Stimulated activated CD8-positive, alpha-beta memory T cell treated with anti-CD3 and anti-CD28 coated beads, Interleukin-15, amount 100 ng/mL, for 4 hours (primary cell): ENCODE measurements at places on chromosomes 13 and 19.

DNA sequence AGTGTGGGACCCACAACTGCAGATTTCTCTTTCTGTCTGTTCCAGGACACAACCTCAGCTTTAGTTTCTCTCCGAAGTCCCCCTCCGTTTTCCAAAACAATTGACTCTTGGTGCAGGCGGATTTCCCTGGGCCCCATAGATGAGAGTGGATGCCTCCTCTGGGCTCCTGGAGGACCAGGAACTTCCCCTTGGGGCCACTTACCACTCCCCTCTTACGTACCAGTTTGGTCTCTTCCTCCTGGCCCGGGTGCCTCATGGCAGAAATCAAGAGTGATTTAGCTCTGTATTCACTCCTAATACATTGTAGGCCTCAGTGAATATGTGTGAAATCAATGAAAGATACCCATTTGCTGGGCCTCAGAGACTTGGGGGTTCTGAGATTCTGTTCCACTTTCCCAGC lies 34.4 kb downstream of the PPP2R1A start:
- no peak for DNase-seq

DNA sequence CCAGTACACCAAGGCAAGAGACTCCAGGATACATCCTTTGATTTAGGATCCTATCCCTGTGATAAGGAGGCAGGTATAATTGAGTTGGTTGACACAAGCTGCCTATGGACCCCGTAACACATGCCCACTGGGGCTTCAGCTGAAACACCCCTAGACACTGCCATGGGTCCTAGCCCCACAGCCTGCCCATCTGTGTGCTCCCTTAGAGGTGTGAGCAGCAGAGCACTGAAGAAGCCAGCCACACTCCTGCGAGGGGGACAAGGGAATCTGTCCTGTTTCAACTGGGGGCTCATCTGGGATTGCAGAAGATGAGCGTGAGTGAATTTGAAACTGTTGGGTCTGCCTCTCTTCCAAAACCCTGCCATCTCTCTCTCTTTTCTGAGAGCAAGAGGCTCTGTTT lies 385.9 kb upstream of the SLITRK6 start:
- no peak for DNase-seq

GRCh38 chr13:22220151-22221135 lies 549.6 kb downstream of the FGF9 start:
- DNase-seq, result no peak

- no peak for DNase-seq
These were observed 112.4 kb upstream of the VSTM2B start for GRCh38 chr19:29413435-29413834.

DNA sequence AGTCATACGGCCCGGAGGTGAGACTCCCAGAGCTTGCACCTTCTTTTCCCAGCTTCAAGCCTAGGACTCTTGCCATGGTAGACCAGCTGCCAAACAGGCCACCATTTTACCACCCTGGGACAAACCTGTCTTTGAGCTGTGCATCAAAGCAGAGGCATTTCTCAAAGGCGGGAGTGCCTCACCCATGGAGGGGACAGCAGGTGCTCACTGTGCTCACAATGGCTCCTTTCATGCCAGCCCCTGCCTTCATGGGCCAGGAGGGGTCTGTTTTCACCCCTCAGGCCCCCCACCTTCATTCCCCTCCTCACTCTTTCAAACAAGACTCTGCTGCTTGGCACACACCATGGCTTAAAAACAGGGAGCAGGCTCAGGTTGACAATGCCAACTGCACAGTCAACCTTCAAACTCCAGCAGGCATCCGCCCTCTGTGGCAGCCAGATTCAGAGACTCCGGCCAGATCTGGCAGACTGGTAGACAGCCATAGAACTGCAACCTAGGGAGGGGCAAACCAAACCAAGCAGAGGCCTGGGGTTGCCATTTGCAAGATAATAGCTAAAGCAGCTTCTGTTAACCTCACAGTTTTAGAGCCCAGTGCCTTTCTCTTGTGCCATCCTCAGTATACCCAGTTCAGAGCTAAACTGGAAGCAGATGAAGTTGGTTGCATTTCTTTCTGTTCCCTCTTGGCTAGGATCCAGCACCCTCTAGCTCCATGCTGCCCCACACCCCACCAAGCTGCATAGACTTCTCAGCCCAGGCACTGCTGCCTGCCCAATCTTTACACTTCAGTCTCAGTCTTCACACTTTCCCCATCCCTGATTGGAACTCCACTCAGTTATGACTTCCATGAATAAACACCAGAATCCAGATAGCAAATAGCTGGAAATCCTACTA lies 93.9 kb upstream of the SPATA13 start:
- DNase-seq, result no peak

- DNase-seq, result no peak
These were observed 51.3 kb upstream of the CYSLTR2 start for GRCh38 chr13:48602296-48603016.
